ENCODE measurements at places on chromosomes 1 and 21.

- no peak overlapping the region for H3K27ac ChIP-seq
- no peak overlapping the region for H3K4me3 ChIP-seq
- no peaks in the 10 kb centered on the region for H3K4me1 ChIP-seq
- DNase-seq, result no peak
Observed at GRCh38 chr1:118881751-118882150, 106.4 kb downstream of the TBX15 start.

DNA sequence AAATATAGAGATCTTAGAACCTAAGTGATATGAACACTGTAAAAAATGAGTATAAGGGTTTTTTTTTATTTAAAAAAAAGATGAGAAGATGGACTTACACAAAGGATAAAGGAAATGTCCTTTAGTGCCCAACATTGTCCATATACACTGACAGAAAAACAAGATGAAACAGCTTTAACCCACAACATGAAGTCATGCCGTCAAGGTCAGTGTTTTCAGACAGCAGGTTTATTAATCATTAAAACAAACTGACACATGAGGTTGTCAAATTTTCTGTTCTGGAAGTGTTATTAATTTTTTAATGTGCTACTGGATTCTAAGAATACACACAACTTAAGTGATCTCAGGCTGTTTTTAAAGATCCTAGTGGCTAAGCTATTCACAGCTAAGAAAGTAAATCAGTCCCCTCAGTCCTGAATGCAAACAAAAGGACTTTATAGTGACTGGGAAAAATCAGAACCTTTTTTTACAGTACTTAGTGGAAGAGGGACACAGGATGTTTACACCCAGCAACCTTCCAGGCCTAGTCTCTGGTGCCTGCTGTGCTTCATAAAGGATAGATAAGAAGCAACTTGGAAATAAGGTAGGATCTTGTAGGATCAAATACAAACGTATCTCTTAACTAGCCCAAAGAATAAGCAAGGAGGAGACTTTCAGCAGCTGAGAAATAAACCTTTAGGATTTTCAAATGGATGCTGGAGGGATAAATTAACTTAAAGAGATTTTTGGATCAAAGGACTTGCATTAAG is 21.9 kb upstream of the PKN2 start:
- H3K4me3 ChIP-seq, result no peak overlapping the region
- H3K36me3 ChIP-seq, result no peaks in the 10 kb centered on the region
- no peak overlapping the region for H3K27ac ChIP-seq
- H3K4me1 ChIP-seq, result peaks cover 30% of the 10 kb centered on the region
- no peak for DNase-seq

GRCh38 chr1:115166531-115167091 is 77.3 kb upstream of the TSPAN2 start:
- peaks cover 62% of the 10 kb centered on the region for H3K27me3 ChIP-seq
- no peak overlapping the region for H3K27ac ChIP-seq
- H3K4me1 ChIP-seq, result peaks cover 19% of the 10 kb centered on the region

GRCh38 chr1:236011641-236012040 is 53.2 kb downstream of the NID1 start:
- no peaks in the 10 kb centered on the region for H3K36me3 ChIP-seq
- no peak overlapping the region for H3K27ac ChIP-seq
- H3K4me1 ChIP-seq, result no peaks in the 10 kb centered on the region
- H3K27me3 ChIP-seq, result no peaks in the 10 kb centered on the region
- no peak overlapping the region for H3K4me3 ChIP-seq

- no peak overlapping the region for H3K4me3 ChIP-seq
- no peak for DNase-seq
- no peaks in the 10 kb centered on the region for H3K4me1 ChIP-seq
- H3K27ac ChIP-seq, result no peak overlapping the region
- no peaks in the 10 kb centered on the region for H3K36me3 ChIP-seq
Observed at GRCh38 chr1:169072945-169073725, 33.4 kb upstream of the ATP1B1 start.

GRCh38 chr1:62161711-62162110 is 32.9 kb upstream of the L1TD1 start:
- H3K4me1 ChIP-seq, result no peaks in the 10 kb centered on the region
- H3K27me3 ChIP-seq, result no peaks in the 10 kb centered on the region
- peaks cover 4% of the 10 kb centered on the region for H3K36me3 ChIP-seq

- H3K27me3 ChIP-seq, result peaks cover 8% of the 10 kb centered on the region
- H3K27ac ChIP-seq, result no peak overlapping the region
- H3K4me3 ChIP-seq, result no peak overlapping the region
- no peak for DNase-seq
Observed at GRCh38 chr1:66552287-66552686, 18.3 kb downstream of the SGIP1 start.

DNA sequence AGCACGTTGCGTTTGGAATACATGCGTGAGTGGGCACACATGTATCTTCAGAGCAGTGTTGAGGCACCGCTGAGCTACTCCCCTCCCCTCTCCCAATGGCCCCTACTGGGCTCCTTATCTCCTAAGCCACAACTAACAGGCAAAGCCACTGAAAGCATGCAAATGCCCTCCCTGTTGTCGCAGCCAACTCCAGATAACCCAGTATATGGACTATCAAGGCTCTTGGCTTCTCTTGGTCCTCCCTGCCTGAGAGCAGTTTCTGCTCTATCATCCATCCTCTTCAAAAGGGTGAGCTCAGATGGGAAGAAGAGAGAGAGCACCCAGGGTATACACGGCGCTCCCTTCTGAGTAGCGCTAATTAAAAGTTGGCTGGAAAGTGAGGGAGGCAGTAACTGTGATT is 58.5 kb upstream of the CNTN2 start:
- peaks cover 31% of the 10 kb centered on the region for H3K27me3 ChIP-seq
- no peak overlapping the region for H3K4me3 ChIP-seq
- H3K36me3 ChIP-seq, result no peaks in the 10 kb centered on the region
- H3K27ac ChIP-seq, result no peak overlapping the region
- peaks cover 3% of the 10 kb centered on the region for H3K4me1 ChIP-seq

GRCh38 chr1:91754348-91754747 is 131.6 kb downstream of the TGFBR3 start:
- DNase-seq, result peak; percentile 55
- peaks cover 71% of the 10 kb centered on the region for H3K4me1 ChIP-seq
- peak overlapping the region; percentile 51 for H3K4me3 ChIP-seq
- H3K36me3 ChIP-seq, result peaks cover 35% of the 10 kb centered on the region

DNA sequence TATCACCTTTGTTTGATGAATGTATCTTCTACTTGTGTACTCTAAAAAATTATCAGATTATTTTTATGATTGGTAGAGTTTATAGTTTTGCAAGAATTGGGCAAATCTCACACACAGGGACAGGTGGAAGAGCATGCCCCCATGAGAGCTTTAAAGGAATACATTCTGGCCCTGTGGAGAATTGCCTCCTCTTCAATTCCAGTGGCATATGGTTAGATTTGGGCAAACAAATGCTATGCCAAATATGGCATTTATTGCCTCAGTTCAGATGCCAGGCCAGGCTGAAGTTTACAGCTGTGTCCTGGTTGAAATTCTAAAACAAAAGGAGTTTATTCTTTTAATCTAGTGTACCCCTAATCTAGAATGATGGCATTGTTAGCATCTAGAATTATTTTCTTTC is 162.4 kb upstream of the CACYBP start:
- H3K4me1 ChIP-seq, result peaks cover 14% of the 10 kb centered on the region
- H3K27me3 ChIP-seq, result no peaks in the 10 kb centered on the region
- H3K4me3 ChIP-seq, result no peak overlapping the region
- no peak for DNase-seq
- no peaks in the 10 kb centered on the region for H3K36me3 ChIP-seq

DNA sequence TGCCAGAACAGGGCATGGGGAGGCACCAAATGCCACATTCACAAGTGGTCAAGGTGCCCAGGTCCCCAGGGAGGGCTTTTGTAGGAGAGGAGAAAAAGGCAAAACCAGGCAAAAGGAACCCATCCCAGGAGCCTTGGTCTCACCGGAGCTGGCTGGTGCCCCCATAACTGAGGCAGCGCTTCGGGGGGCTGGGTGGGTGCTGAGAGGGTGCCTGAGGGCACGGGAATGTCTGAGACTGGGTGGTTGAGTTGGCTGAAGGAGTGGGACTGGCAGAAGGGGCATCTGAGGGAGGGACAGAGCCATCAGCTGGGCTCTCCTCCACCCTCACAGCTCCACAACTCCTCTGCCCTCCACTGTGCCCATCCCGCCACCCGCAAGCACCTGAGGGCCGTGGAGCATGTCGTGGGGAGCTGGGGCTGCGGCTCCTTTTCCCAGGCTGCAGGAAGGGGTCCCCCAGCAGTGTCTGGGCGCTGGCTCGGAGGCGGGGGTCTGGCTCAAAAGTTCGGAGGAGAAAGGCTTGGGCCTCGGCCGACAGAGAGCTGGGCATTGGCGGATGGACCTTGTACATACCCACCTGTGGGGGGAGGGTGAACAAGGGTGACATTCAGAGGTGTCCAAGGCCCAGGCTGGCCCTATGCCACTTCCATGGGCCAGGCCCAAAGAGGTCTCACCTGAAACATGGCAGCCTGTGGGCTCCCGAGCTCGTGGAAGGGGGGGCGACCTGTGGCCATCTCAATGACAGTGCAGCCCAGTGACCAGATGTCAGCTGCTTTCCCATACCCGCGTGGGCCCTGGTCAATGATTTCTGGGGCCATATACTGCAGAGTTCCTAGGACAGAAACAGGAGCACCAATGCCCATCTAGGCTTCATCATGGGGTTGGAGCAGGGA is 8.5 kb downstream of the MAP3K6 start:
- no peaks in the 10 kb centered on the region for H3K27me3 ChIP-seq
- DNase-seq, result no peak
- H3K4me3 ChIP-seq, result no peak overlapping the region
- H3K27ac ChIP-seq, result no peak overlapping the region

DNA sequence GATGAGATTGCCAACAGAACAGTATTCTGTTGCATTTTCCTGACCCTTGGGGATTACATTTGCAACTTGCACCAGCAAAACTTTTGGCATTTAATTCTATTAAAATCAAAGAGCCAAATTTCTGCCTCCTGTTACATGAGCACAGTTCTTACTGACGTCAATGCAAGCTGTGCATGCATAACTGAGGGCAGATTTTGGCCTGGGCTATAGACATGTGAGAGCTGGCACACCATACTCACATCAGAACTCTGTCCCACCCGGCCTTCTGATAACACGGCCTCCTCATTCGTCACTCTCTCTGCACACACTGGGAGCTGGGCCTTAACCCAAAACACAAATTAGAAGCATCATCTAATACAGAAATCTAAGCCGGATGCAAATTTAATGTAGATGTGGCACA is 31.5 kb downstream of the PAPPA2 start:
- DNase-seq, result no peak
- H3K27me3 ChIP-seq, result peaks cover 5% of the 10 kb centered on the region
- H3K36me3 ChIP-seq, result no peaks in the 10 kb centered on the region

GRCh38 chr1:162676087-162676486 is 43.8 kb downstream of the DDR2 start:
- no peak overlapping the region for H3K27ac ChIP-seq
- H3K27me3 ChIP-seq, result no peaks in the 10 kb centered on the region
- H3K4me3 ChIP-seq, result no peak overlapping the region
- no peaks in the 10 kb centered on the region for H3K36me3 ChIP-seq

GRCh38 chr1:82690411-82690810 is 889.7 kb downstream of the ADGRL2 start:
- H3K4me3 ChIP-seq, result no peak overlapping the region
- H3K4me1 ChIP-seq, result no peaks in the 10 kb centered on the region
- no peak overlapping the region for H3K27ac ChIP-seq
- no peak for DNase-seq

DNA sequence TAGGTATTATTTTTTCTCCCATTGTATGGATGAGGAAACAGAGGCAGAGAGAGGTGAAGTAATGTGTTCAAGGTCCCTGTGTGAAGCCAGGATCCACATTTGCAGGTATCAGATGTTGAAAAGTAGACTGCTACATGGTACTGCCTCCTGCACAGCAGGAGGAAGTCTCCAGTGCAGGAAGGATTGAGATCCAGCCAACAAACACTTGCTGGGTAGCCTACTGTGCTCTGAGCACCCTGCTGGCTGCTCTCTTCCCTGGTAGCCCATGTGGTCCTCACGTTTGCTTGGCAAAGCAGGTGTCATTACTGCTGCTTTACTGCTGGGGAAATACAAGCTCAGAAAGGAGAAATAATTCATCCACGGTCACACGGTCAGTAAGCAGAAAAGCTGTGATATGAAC is 21.3 kb upstream of the GRIK3 start:
- H3K27me3 ChIP-seq, result peaks cover 10% of the 10 kb centered on the region
- DNase-seq, result no peak
- H3K4me1 ChIP-seq, result no peaks in the 10 kb centered on the region
- no peak overlapping the region for H3K4me3 ChIP-seq
- H3K27ac ChIP-seq, result no peak overlapping the region
- H3K36me3 ChIP-seq, result no peaks in the 10 kb centered on the region

DNA sequence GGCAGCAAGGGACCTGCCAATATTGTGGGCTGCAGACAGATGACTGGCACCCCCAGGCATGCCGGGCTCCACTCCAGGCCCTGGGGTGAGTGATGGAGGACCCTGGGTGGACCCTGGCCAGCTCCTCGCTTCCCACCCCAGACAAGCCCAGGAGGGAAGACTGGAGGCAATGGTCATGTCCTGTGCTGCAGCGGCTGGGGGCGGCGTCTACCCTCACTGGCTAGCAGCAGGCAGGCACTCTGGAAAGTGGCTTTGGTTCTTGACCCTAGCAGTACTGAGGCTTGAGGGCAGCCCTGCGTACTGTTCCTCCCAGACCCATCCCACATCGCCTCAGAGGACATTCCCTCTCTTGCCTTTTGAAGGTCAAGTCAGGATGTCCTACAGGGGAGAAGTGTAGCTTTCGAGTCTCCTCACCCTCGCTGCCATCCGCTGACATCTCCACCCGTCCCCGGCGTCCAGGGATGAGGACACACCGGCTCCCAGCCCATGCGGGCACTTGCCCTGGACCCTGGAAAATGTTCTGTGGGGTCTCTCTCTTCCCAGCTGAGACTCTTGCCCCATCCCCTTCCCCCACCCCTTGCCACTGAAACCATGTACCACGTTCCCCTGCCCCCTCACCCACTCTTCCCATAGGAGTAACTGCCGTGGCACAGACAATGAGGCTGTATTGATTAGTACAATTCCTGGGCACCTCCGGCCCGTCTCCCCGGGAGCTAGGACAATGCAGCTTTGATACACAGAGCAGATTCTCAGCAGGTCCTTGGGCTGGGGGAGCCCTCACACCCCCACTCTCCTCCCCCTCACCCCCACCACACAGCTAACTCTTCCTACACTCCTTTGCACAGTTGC is 15.0 kb downstream of the SLC6A9 start:
- H3K27ac ChIP-seq, result no peak overlapping the region
- H3K36me3 ChIP-seq, result peaks cover 8% of the 10 kb centered on the region
- H3K4me1 ChIP-seq, result peaks cover 8% of the 10 kb centered on the region
- no peak for DNase-seq

- H3K27ac ChIP-seq, result peak overlapping the region; percentile 88
- H3K4me1 ChIP-seq, result peaks cover 67% of the 10 kb centered on the region
- H3K36me3 ChIP-seq, result no peaks in the 10 kb centered on the region
Observed at GRCh38 chr1:181135437-181135731, 46.9 kb downstream of the IER5 start.

- H3K27me3 ChIP-seq, result no peaks in the 10 kb centered on the region
- DNase-seq, result no peak
- no peaks in the 10 kb centered on the region for H3K4me1 ChIP-seq
- H3K4me3 ChIP-seq, result no peak overlapping the region
Observed at GRCh38 chr1:103208844-103209243, 100.5 kb upstream of the COL11A1 start.

GRCh38 chr21:41775149-41775472 is 8.3 kb upstream of the RIPK4 start:
- peaks cover 7% of the 10 kb centered on the region for H3K4me1 ChIP-seq
- H3K4me3 ChIP-seq, result no peak overlapping the region
- DNase-seq, result no peak
- no peaks in the 10 kb centered on the region for H3K36me3 ChIP-seq
- H3K27ac ChIP-seq, result no peak overlapping the region
